ENCODE measurements at places on chromosomes 11 and 22.

- no peak for DNase-seq
Measured at GRCh38 chr11:31645747-31646146, 136.2 kb downstream of the ELP4 start.

DNA sequence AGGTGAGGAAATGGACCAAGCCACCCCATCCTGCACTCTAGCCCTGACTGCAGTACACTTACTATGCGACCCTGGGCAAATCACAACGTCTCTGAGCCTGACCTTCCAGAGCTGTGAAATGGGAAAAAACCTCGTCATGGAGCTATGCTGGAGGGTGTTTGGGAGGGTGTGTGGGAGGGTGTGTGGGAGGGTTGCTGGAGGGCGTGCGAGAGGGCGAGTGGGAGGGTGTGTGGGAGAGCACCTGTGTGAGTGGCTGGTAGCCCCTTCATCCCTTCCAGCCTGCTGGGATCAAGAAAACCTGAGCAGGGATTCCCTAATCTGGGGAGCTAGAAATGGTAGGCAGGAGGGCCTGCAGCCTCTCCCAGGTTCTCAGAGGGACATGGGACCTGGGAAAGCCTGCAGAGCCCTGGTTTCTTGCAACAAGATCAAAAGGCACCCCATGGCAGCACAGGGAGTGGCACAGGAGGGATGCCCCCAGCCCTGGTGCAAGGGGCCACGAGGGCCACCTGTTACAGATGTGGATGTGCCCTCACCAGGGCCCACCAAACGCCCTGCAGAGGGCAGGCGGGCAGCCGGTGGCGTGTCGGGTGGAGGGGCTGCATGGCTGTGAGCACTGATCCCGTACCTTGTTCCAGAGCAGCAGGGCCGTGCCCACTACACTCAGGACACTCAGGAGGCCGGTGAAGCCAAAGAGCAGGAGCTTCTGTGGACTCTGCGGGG, 23.2 kb downstream of the NFAM1 start:
- no peak for DNase-seq

GRCh38 chr11:130827451-130828377, 88.6 kb downstream of the SNX19 start:
- DNase-seq: no peak

DNA sequence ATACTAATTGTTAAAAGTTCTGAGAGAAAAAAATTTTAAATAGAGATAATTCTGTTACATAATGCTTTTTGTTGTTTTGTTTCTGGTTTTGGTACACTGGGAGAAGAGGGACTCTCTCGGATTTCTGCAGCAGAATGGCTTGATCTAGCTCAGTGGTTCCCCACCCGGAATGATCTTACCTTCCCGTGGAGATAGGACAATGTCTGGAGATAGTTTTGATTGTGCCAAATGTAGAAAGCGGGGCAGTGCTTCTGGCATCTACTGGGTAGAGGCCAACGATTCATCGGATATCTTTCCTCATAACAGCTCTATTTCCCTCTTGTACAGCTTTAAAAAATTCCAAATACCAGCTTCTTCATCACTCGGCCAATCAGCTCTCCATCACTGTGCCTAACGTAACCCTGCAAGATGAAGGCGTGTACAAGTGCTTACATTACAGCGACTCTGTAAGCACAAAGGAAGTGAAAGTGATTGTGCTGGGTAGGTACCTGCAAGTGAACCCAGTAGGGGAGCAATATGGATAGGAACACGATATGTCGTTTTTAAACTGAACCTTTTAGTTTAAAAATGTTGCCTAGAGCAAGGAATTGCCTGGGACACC, 13.2 kb downstream of the CRTAM start:
- no peak for DNase-seq

- DNase-seq: no peak
Measured at GRCh38 chr11:124880958-124881357, 15.7 kb downstream of the ROBO3 start.

GRCh38 chr11:66809592-66809991, 33.6 kb upstream of the RCE1 start:
- DNase-seq: no peak

- DNase-seq: no peak
Measured at GRCh38 chr11:76336597-76336996, 44.3 kb downstream of the THAP12 start.

- no peak for DNase-seq
Measured at GRCh38 chr11:134126217-134126822, 57.4 kb downstream of the JAM3 start.

DNA sequence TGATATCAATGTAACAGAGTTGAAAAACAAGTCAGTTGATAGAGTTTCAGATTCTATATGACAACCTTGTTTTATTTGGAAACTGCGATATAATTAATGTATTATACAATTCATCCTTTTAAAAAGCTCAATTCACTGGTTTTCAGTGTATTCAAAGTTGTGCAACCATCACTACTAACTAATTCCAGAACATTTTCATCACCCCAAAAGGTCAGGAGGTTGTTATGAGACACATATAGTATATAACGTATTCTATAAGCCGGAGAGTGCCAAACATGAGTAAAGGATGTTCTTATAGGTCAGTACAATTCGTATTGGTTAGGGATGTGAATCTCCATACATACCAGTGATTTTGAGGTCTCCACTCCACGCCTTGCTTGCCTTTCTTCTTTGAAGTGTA, 40.1 kb upstream of the UCP3 start:
- no peak for DNase-seq

DNA sequence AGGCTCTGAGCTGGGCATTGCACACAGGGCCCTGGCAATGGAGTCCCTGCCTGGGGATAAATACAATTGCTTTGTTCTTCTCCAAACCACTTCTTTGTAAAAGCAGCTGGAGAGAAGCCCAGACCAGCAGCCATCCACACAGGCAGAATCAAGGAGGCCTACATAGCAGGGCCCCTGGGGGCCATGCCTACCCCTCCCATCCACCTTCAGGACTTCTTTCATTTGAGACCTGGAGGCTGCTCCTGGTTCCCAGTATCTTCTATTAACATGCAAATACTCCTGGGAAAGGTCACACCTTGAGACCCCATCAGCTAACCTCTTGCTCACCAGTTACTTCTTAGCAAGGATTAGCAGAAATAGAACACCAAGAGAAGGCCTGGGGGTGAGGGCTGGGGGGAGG, 511.1 kb downstream of the SOX6 start:
- DNase-seq: no peak

DNA sequence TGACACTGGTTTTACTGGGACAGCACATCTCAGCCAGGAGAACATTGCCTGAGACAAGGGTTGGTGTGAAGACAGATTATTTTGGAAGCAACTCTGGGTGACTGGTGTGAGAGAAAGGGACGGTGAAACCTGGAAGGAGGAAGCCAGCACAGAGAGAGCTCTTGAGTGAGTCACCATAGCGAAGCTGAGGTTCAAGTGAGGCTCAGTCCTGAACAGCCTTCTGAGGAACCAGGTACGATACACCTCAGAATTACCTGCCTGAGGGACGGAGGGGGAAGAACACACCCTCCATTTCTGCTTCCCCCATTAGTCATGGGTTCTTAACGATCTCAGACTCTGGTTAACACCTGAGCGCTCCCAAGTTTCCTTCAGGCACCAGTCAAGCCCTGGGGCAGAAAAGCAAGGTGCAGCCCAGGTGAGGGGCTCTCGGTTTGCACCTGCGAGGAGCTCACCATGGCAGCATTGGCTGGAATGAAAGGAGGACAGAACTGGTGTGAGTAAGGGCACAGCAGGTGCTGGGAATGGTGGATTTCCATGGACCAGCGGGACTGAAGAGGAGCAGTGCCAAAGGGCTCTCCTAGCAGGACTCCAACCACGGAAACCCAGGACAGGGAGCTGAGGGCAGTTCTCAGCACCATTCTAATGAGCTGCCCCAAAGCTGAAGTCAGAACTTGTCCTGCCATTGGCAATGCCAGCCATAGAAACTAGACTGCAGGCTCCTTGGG, 459.3 kb downstream of the OPCML start:
- no peak for DNase-seq

DNA sequence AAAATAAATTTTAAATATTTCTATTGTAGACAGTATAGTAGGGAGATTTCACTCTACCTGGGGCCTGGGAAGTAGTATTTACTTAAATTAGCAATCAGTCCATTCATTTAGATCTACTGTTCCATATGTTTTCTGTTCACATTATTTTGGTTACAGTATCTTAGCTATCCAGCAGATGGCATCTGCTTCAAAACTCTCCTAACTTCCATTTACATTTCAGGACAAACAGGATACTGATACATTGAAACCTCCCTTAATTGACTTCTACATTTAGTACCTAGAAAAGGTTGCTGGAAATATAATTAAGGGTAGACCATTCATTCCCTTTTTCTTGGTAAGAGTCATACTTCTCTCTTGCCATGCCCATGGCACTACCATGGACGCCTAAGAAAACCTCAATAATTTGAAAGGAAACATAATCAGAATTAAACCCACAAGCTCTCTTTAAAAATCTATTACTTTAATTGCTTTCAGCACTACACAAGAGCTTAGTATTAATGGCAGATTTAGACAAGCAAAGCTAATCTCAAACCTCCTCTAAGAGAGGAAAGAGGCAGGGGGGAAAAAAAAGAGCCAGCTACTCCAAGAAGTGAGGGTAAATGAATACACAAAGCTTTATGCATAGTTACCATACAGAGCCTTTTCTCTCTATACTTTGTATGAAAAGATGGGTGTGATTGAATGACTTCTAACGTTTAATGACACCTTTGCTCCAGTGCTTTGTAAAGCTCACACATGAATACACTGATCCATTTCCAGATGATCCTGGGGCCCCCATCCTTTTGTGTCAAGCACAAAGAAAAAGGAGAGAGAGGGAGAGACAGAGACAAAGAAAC, 131.2 kb upstream of the MTMR2 start:
- no peak for DNase-seq

GRCh38 chr22:42335839-42336378, 65.5 kb upstream of the TCF20 start:
- DNase-seq: no peak
